ENCODE measurements at places on chromosomes 5 and 9.
A peak's percentile ranks its signal among the peaks of the same experiment; 100 is the strongest.

DNA sequence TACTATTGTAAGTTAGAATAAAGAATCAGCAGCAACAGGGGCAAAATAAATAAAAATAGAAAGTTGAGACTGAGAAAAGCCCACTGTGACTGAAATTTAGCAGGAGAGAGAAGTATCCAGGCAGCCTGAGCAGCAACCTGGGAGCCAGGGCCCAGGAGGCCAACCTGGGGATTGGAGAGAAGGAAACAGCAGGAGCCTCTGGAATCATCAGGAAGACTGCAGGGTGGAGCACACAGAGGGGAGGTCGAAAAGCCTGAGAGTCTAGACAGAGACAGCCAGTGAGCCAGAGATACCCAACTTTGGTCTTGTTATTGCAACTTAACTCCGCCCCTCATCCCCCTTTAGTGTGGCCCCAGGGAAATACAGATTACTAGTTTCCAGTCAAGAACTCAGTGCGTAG lies 98.6 kb downstream of the SLC1A3 start:
- DNase-seq, result no peak

GRCh38 chr5:109946610-109947009 lies 256.9 kb downstream of the MAN2A1 start:
- no peak for DNase-seq

DNA sequence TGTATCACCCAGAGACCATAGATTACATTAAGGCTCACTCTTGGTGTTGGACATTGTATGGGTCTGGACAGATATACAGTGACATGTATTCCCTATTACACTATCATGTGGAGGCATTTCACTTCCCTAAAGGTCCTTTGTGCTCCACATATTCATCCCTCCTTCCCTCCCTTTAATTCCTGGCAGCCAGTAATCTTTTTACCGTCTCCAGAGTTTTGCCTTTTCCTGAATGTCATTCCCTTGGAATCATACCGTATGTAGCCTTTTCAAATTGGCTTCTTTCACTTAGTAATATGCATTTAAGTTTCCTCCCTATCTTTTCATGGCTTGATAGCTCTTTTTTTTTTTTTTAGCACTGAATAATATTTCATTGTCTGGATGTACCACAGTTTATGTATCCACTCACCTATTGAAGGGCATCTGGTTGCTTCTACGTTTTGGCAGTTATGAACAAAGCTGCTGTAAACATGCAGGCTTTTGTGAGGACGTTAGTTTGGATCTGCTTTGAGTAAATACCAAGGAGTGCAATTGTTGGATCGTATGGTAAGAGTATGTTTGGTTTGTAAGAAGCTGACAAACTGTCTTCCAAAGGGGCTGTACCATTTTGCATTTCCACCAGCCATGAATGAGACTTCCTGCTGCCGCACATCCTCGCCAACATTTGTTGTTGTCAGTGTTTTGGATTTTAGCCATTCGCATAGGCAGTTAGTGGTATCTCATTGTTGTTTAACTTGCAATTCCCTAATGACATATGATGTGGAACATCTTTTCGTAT lies 122.1 kb upstream of the SMIM23 start:
- no peak for DNase-seq

DNA sequence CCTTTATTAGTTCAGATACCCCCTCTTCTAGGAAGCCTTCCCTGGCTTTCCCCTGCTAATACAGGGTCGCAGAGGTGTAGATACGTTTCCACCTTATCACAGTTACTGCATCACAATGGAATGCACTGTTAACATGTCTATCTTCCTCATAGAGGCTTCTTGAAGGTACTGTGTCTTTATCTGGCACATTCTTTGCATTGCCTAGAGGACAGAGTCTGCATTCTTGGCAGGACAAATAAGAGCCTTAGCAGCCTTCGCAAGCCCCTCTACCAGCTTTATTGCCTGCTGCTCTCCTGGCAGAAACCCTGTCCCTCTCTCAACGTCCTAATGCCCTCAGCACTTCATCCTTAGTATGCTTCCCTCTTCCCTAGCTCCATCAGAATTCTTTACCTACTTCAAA lies 31.6 kb downstream of the SLC1A3 start:
- DNase-seq, result no peak

DNA sequence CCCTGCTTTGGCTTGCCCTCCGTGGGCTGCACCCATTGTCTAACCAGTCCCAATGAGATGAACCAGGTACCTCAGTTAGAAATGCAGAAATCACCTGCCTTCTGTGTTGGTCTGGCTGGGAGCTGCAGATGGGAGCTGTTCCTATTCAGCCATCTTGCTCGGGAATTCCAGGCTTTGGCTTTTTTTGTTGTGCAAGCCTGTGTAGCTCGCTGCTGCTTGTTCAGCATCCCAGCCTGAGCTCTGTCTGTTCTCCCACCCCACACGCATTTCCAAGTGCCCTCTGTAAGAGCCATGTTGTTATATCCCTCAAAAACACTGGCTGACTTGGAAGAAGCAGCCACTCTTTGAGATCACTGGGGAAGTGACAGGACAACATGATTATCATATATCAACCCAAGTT lies 101.6 kb upstream of the DPYSL3 start:
- no peak for DNase-seq

DNA sequence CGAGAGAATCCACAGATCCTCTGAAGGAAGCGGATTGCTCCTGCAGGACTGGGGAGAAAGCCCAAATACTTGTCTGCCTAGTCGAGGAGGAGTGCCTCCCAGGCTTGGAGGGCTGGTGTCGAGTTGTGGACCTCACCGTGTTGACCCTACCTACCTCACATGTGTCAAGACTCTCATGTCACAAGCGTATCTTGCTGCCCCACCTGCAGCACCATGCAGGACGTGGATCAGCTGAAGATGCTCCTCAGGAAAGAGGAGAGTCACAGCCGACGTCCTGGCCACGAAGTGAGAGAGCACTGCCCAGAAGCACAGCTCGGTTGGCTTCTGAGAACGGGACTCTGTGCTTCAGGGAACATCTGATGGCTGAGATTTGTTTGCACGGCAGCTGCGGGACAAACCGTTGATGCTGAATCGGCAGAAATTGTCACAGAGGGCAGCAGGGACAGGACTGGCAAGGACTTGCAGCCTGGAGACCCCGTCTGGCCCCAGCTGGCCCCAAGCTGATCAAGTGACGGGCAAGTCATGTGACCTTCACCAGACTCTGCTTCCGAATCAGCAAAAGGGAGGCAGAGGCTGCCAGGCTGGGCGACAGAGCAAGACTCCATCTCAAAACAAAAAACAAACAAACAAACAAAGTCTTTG lies 119.1 kb upstream of the ITGA1 start:
- no peak for DNase-seq

- DNase-seq, result no peak
Measured at GRCh38 chr5:117010574-117010973, 436.0 kb upstream of the SEMA6A start.

DNA sequence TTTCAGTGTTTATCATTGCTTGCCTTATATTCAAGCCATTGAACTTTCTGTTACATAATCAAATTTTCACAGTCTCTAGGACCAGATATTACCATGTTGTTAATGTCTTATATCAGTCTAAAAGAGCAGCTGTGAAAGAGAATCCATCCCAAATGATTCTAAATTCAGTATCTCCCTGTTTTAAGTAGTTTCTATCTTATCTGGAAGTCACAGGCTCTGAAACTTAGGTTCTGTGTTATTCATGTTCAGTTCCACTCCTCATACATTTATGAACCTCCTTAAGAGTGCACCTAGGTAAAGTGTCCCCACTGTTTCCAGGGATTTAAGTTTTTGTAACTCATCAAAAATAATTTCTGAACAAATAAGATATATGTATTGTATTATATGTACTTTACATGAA lies 9.7 kb downstream of the LYRM7 start:
- DNase-seq, result no peak

- no peak for DNase-seq
Measured at GRCh38 chr5:33035851-33036527, 324.9 kb downstream of the NPR3 start.

- DNase-seq, result no peak
Measured at GRCh38 chr5:178422400-178422775, 167.8 kb downstream of the COL23A1 start.

GRCh38 chr5:943918-944620 lies 51.4 kb downstream of the TRIP13 start:
- no peak for DNase-seq

GRCh38 chr5:174491761-174492350 lies 232.5 kb upstream of the MSX2 start:
- no peak for DNase-seq

GRCh38 chr5:34847056-34847455 lies 8.1 kb downstream of the TTC23L start:
- no peak for DNase-seq

DNA sequence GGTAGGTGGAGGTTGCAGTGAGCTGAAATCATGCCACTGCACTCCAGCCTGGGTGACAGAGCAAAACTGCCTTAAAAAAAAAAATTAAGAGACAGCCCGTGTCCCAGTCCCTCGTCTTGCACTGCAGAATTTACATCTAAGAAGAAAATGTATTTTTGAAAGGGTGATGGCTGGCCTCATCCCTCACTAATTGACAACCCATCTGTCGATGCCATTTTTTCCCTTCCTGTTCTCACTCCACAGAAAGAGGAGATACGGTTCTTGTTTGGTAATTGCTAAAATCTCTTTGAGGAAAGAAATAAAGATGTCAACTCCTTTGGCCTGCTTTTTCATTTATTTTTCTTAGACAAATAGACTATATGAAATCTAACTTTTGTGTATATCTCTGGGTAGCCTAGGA lies 2.4 kb upstream of the LSM11 start:
- DNase-seq, result no peak

GRCh38 chr5:110477911-110478310 lies 248.6 kb downstream of the TMEM232 start:
- DNase-seq, result no peak

GRCh38 chr5:150485693-150486401 lies 22.1 kb upstream of the NDST1 start:
- no peak for DNase-seq

- no peak for DNase-seq
Measured at GRCh38 chr5:41115281-41115680, 44.1 kb upstream of the MROH2B start.

- no peak for DNase-seq
Measured at GRCh38 chr5:15376803-15377202, 123.2 kb upstream of the FBXL7 start.

- no peak for DNase-seq
Measured at GRCh38 chr5:169385636-169386035, 84.7 kb upstream of the SLIT3 start.

DNA sequence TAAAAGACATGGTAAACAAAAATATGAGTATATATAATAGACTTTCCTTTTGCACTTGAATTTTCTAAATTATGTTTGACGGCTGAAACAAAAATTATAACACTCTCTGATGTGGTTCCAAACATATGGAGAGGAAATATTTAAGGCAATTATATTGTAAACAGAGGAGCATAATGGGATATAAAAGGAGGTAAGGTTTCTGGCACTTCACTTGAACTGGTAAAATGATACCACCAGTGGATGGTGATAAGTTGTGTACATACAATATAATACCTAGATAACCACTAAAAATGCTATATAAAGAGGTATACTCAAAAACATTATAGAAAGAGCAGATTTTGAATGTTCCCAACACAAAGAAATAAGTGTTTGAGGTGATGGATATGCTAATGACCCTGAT lies 192.9 kb upstream of the RAD23B start:
- DNase-seq, result no peak

DNA sequence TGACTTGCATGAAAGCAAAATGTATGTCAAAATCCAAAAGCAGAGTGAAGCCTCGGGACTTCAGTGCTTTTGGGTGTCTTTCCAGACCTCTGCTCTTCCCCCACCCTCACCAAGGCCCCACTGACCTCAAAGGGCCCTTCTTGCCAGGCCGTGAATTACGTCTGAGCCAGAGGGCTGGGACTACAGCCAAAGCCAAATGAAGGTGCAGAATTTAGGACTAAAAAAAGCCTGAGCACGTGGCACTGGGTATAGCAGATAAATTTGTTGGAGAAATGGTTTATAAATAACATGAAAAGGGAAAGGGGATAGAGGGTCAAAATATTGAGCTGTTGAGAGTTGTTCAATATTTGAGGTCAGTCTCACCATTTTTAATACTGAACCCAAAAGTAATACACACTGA lies 163.4 kb downstream of the GHR start:
- DNase-seq, result no peak

DNA sequence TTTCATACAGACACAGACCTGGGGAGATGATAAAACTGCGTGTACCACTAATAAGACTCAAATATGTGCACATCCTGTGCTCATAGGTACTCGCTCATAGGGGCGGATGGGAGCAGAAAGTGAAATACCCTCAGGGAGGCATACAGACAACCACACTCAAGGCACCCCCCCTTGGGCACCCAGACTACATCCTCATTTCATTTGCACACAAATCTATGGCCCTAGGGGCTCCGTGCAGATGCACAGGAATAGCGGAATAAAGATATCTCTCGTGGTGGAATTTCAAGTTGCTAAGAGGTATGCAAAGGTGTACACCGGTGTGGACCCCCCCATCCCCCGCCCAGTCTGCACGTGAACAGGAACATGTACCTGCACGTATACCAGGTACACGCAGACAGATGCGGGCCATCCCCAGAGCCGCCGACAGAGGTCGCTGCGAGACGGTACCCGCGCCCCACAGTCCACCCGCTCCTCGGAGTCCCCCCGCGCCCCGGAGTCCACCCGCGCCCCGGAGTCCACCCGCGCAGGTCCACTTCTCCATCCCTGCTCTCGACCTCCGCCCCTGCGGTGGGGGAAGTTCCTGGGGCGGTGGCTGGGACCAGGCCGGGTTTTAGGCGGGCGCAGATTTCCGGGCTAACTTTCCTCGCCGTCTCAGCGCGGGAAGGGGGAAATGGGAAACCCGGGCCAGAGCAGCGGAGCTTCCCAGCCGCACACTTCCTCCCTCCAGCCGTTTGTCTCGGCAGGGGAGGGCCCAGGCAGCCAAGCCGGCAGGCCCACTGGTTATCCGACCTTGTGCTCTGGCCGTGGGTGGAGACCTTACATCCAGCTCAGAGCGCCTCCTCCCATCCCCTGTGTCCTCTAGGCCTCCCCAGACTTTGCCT lies 1.0 kb upstream of the IL12B start:
- no peak for DNase-seq

GRCh38 chr5:116764941-116765340 lies 190.3 kb upstream of the SEMA6A start:
- no peak for DNase-seq

GRCh38 chr5:172437445-172438318 lies 16.6 kb downstream of the SH3PXD2B start:
- peak; percentile 8 for DNase-seq

DNA sequence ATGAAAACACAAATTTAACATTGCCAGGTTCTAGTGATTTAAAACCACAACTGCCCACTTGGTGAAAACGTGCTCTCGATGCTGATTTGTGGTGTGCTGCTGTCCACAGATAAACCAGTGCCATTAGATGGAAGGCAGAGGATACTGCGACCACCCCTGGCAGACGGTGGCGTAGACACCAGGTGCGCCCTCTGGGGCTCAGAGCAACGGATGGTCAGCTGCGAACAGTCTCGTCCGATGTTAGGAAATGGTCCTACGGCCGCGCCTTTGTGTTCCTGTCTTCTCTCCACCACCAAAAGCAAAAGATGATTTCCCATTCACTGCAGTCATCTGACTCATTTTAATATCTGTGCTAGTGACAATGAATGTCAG lies 43.2 kb downstream of the UBE2QL1 start:
- DNase-seq, result no peak

Measured in HCT116 (cell line).